Fibroblast of lung (primary cell): ENCODE measurements at places on chromosomes 6 and 20.

DNA sequence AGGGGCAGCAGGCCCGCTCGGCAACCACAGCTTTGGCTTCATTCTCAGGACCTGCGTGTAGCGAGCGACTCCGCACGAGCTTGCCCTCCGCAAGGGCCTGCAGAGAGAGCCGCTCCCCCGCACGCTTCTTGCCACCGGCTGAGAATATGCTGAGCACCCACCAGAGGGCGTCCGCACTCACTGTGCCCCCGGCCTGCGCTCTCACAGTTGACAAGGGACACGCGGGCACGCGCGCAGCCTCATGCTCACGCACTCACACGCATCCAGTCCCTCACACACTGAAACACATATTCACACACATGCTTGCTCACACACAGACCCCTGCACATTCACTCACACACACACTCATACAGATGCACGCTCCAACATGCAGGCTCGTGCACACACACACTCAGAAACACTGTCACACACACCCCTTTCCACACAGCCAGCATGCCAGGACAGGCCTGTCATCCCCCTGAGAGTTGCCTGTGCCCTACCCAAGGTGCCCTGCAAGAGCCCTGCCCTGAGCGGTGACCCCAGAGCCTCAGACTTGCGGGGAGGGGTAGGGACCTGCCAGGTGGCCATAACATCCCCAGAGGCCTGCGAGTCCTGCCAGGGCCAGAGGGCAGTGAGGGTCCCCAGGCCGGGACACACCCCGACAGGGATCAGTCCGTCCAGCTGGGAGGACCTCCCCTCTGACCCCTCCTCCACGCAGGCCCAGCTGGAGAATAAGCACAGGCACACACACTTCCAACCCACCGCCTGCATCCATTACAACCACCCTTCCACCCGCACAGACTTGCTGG is 174.1 kb downstream of the BMP7 start:
- peak; percentile 24 for DNase-seq

- no peak for DNase-seq
Measured at GRCh38 chr6:36616893-36617521, 22.8 kb downstream of the SRSF3 start.

DNA sequence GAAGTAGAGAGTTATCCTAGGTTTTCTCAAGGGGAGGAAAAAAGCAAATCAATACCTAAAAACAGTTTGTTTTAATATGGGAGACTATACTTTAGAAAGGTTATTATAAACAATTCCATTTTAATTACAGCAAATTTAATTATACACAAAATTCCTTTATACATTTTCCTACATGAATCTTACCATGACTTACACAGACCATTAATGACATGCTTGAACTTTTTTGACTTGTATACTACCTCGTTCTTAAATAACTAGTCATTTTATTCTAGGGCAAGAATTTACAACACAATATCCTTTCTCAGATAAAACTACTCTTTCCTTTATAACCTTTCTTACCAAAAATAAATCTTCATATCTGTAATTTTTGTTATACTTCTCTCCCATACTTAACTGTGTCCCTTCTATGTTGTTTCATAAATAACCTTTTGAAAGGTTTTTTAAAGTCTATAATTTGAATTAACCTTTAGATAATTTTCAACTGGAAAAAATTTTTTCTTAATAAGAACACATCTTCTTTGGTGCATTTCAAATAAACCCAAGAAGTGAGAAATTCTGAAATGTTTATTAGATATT is 729.4 kb downstream of the TENT5A start:
- DNase-seq = peak; percentile 18

DNA sequence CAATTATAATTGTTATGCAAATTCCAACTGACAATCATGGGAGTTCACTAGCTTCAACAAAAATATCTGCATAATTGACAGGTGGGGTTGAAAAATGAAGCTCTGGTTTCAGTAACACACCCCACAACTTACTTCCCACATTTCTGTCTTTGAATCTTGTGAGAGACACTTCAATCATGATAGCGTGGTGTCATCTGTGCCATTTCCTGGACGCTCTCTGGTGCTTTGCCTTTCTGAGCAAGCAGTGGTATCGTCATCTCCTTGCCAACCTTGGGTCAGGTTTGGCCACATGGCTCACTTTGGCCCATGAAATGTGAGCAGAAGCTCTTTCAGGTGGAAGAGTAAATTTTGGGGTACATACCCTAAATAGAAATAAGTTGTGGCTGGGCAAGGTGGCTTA is 10.2 kb downstream of the BMP7 start:
- no peak for DNase-seq

DNA sequence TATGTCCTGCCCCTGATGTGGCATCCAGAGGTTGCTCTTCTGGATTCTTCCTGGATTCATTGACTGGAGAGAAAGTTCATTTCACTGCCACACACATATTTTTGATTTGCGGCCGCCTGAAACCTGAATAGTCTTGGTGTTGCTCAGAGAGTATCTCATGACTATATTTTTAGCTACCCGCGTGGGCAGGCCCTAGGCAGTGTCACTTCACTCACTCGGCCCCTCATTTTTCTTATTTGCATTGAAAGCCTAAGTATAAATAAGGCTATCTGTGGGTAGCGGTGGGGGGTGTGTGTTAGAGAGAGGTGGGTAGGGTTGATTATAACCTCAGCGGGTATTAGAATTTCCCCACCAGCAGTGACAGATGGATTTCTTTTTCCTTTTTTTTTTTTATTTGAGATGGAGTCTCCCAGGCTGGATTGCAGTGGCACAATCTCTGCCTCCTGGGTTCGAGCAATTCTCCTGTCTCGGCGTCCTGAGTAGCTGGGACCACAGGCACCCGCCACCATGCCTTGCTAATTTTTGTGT is 113.5 kb downstream of the JARID2 start:
- no peak for DNase-seq

DNA sequence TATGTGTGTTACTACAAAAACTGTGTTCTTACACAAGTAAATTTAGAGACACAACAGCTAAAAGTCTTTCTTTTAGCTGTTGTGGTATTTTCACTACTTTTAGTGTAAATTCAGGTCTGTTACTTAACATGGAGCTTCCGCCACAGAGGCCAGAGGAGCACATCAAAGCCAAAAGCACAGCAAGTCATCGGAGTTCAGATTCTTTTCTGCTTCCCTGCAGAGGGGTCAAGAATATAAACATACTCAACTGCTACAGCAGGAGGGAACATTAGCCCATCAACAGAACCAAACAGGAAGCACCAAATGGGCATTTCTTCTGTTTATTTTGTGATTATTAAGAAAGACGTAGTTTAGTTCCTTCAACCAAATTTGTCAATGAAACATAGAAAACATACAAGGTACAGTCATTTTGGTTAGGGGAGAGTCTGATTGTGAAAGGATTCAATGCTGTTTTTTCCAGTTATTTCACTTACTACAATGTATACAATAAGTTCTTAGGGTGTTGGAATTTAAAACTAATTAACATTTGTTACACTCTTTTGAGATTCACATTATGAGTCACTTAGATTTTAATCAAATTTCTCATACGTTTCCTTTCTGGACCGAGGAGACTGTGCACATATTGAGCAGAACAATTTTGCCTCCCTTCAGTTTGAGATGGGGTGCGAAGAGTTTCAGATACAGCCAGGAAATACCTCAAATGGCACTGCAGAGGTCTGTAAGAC is 42.8 kb upstream of the DSE start:
- DNase-seq = peak; percentile 19

GRCh38 chr6:71473926-71474325 is 185.3 kb downstream of the OGFRL1 start:
- DNase-seq = peak; percentile 95

- no peak for DNase-seq
Measured at GRCh38 chr6:11428371-11428770, 109.2 kb upstream of the TMEM170B start.

DNA sequence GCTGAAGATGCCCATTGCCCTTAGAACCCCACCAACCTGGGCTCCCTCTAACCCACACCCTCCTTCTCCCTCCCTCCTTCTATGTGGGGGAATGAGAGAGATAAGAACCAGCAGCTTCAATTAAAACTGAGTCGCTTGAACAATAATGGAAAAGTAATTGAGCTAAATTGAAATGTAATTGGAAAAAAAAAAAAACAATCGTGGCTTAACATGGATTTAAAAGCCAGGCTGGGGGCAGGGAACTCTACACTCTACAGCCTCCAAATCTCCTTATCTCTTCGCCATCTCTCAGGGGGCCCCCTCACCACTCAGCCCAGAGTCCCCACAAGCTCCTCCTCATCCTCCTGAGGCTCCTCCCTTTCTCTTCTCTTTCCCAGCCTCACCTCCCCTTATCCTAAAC is 83.2 kb downstream of the MDGA1 start:
- no peak for DNase-seq

DNA sequence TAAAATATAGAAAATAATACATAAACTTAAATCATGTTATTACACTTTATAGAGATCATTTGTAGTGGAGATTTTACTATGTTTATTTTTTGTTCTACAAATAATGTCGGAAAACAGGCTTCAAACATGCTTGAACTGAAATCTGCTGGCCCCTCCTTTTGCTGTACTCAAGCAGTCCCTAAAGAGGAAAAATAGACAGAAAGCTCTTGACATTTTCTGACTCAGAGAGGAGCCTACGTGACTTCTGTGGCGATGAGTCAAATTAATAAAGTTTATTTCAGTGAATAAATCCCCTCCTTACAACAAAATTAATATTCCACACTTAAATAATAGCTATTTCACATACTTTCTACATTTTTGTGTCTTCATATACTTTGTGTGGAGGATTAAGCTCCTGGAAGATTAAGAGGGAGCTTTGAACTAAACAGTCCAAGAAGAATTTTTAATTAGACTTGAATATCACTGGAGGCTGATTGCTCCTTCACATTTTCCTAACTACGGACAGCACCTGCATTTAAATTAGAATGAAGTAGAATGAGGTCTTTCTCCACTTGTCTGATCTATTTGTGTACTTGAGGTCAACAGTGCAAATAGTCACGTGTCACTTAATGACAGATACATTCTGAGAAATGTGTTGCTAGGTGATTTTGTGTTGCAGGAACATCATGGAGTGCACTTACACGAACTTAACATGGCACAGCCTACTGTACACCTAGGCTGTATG is 1.7 kb upstream of the TREM1 start:
- DNase-seq = peak; percentile 14

DNA sequence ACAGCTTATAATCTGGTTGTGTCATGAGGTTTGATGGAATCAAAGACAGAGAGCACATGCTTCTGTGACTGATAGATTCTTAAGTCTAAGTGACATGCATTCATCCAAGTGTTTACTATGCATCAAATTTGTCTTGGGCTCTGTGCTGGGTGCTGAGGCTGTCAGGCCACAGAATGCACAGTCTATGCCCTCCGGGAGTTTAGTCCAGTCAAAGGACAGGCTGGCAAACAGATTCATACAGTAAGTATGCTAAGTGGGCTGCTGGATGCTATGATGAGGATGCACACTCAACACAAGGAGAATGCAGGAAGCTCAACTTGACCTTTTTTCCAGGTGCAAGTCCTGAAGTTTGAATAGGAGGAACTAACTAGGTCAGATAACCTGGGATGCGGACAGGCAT is 146.7 kb downstream of the UST start:
- no peak for DNase-seq

GRCh38 chr6:154745243-154745642 is 12.0 kb downstream of the SCAF8 start:
- DNase-seq = no peak

GRCh38 chr20:4726710-4727397 is 5.1 kb downstream of the PRND start:
- peak; percentile 93 for DNase-seq

DNA sequence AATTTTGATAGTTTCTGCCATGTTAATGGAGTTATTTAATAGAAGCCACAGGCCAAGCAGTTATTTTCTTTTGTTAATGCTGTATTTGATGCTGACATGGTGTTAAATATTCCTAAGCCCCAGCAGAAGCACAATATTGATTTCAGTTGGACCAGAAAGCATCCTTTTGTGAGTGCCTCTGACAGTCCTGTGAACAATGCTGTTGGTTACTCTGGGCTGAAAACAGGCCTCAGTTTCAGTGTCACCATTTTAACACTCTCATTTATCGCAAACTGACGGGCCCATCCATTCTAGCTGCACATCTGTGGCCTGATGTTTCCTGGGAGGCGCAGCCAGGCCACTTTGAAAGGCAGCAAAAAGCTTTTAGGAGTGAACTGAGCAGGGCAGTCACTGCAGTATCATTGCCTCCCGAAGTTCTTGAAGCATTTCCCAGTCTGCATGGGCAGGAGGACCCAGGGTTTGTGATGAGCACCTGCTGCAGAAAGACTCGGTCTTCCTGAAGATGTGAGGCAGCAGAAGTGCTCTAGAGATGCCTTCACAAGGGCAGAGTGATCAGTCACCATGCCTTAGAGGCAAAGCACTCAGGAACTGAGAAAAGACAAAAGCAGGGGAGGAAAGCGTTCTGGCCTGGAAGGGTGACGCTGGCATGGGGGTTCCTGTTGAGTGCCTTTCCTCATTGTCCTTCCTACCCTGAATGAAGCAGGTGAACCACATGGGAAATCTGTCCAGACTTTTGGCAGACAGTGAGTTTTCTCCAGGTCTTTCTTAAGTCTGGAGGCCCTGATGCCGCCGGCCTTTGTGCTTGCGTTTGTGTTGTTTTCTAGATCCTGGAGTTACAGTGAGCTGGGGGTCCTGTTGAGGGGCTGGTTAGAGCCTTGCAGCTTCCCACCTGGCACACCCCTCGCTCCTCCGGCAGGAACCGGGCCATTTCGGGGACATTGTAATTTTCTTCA is 74.0 kb downstream of the ZDHHC14 start:
- DNase-seq = no peak

- no peak for DNase-seq
Measured at GRCh38 chr6:56437171-56437900, 190.0 kb upstream of the COL21A1 start.

- peak; percentile 56 for DNase-seq
Measured at GRCh38 chr20:24863356-24863755, 85.7 kb upstream of the CST7 start.

DNA sequence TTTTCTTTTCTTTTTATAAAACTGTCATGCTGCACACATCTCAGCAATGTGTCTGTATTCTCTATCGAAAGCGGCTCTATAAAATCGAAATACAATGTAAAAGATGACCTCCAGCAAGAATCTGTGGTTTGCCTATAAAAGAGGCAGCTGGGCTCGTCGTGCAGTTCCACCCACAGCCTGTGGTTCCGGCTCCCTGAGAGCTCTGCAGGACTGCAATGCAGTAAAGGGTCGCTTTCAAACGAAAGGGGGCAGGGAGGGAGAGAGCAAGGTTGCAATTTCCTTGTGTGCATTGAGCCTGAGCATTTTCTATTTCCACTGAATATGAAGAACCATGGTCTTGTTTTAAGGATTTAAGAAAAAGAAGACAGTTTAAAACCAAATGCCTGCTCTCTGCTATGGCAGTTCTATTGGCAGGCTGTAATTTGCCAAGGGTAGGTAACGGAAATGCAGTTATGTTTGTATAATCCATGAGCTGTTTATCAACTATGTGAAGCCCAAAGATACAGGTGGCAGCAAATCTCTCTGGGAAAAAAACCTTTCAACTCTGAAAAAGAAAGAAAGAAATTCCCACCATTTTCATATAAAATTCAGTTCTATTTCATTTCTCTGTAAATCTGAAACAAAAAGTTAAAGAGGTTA is 236.5 kb downstream of the HACE1 start:
- no peak for DNase-seq

- DNase-seq = no peak
Measured at GRCh38 chr20:7358670-7359069, 581.6 kb downstream of the HAO1 start.
